ENCODE measurements at places on chromosomes 6 and 20.

GRCh38 chr6:44668976-44669934, 281.7 kb downstream of the CDC5L start:
- DNase-seq = no peak

DNA sequence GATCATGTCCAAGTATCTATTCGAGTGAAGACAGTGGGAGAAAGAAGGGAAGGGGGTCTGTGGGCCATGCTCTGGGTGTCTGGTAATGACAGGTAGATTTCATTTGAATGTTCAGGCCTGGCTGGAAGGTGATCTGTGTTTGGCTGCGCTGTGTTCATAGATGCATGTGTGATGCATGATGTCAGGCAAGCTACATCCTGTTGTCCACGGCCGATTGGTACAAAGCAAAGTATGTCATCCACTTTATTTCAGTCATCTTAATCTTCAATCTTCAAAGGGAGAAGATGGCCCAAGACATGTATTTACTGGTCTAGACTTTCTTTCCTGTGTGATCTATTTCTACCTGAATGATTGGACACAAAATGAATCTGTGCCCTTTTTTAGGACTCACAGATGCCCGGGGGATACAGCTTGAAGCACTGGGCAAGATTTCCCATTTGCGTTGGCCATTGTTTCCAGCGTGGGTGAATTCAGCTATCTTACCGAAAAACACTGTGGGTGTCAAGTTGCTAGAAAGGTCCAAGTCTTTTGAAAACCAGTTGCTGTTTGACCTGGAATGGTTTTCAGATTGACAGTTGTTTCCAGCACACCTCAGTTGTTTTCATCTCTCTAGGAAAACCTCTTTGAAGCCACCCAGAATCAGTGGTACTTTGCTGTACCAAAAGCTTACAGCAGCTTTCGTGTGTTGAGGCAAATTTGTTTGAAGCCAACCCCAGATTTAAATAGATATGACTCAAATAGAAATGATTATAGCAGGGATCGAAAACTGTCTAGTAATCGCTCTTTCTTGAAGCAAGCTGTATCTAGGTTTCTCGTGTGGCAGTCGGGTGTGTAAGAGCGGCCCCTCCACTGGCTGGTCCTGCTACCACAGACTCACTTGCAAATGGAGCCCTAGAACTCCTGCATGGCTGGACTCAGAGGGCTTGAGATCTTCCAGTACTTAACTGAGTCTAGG, 27.2 kb downstream of the DUSP22 start:
- DNase-seq = no peak

DNA sequence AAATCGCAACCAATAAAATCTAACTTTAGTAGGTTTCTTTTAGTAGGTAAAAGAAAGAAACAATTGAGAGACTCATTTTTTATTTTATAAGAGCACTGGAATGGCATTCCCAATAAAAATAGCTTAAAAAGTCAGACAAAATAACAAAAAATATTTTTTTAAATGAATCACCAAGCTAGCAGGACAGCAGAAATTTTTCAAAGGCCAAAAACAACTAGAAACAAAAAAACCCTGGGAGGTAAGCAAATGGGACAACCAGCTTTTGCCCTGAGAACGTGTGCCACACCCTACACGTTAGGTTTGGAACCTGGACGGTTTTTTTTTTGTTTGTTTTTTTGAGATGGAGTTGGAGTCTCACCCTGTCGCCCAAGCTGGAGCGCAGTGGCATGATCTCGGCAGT, 19.6 kb downstream of the GPLD1 start:
- DNase-seq = no peak

DNA sequence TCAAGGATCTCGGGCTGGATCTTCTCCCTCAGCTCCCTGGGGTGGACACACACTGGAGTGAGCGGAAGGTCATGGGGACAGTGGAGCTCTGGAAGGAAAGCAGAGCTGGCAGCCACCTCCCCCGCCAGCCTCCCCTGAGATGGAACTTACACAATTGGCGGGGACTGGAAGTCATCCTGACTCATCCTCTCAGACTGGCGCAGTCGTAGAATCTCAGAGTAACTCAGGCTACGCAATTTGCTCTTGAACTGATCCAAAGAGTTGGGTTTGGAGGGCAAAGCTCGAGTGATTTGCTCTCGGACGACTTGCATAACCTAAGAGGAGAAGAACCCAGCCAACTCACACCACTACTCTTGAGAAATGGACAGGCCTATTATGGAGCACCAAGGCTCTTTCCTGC, 34.8 kb downstream of the ELMO2 start:
- DNase-seq = no peak

DNA sequence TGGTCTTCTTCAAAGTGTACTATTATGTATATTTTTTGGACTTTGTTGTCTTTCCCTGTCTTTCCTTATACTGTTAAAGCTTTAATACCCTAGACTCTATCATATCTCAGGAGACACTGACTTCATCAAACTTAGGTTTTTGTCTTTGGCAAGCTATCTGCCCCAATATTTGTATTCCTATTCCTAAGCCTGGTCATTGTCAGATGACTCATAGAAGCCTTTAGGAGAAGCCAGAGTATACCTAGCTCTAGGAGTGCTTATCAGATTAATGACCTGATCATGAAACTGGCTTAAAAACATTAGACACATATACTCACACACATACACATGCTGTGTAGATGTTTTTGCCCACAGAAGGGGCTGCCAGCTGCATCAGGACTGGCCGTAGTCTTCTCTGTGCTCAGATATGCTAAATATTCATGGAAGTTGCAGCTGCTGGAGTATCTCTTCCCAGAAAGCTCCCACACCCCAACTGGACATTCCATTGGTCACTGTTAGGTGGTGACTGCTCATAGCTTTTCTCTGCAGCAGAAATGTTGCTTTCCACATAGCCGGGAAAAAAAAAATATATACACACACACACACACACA, 102.0 kb downstream of the ANKS1A start:
- DNase-seq = no peak

- no peak for DNase-seq
These were observed 4.6 kb downstream of the POU3F2 start for GRCh38 chr6:98838975-98839374.

DNA sequence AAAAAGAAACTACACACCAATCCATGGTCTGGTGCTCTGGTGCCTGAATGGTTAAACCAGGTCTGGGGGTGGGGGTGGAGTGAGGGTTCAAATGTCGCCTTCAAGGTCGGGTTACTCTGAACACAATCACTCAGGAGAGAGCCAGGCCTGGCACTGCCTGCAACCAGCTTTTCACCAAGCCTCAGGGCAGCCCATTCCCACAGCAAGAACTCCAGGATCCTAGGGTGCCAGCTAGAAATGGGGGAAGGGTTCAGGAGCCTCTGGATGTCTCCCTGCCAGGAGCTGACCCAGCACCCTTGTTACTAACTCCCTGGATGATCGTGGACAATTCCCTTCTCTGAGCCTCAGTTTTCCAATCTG, 6.7 kb downstream of the SDC4 start:
- DNase-seq = no peak

DNA sequence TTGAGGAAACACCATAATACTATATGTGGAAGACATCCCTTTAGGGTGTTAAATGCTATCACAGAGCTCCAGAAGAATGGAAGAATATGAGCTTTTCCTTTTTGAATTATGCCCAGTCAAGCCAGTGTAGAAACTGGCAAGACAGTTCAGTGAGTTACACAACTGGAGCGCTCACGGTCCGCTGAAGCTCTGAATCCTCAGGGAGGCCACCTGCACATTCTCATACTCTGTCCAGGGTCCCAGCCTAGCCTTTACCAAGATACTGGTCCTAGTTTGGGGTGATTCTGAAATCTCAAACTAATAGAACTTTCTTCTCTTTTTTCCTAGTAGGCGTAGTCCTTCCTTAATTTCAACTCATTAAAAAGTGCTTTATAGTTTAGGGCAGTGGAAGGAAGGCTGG, 51.3 kb downstream of the ALDH8A1 start:
- DNase-seq = no peak

DNA sequence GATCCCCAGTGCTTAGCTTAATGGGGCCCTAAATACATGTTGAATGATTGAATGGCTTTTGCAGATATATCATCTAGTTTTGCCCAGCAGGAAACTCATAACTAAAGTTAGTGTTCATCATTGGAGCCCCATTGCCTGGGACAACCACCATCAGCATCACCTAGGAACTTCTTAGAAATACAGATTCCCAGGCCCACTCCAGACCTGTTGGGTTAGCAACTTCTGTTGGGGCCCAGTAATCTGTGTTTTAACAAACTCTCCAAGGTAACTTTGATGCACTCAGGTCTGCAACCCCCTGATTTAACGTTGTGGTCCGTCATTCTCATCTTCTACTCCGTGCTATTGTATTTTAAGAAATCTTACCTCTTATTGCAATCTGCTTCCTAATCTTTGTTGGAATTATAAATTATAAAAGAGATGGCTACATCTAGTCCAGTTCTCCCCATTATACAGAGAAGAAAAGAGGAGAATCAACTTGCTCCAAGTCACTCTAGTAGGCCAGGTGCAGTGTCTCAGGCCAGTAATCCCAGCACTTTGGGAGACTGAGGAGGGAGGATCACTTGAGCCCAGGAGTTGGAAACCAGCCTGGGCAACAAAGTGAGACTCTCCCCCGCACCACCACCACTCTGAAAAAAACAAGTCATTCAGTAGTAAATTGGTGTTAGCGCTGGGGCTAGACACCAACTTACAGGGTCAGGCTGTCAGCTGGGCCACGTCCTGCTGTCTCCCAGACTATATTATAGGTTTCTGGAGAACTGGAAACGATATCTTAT, 13.7 kb downstream of the FOXP4 start:
- DNase-seq = no peak

GRCh38 chr6:40929176-40929575, 109.8 kb downstream of the UNC5CL start:
- no peak for DNase-seq

DNA sequence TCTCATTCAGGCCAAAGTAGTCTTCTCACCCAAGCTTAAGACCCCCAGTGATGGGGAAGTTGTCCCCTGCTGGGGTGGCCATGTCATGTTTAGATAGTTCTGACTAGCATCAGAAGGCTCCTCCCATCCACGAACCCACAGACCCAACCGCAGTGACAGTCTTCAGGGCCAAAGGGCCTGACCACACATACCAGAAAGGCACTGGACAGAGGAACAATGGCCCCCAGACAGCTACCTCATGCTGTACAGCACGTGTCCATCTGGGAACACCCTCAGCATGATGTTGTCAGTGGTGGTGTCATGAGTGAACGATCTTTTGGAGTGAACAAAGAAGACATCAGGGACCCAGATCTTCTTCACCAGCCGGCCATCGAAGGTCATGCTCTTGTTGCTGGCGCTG, 46.3 kb downstream of the GABRR2 start:
- no peak for DNase-seq

- no peak for DNase-seq
These were observed 83.0 kb downstream of the SOBP start for GRCh38 chr6:107572886-107573285.

DNA sequence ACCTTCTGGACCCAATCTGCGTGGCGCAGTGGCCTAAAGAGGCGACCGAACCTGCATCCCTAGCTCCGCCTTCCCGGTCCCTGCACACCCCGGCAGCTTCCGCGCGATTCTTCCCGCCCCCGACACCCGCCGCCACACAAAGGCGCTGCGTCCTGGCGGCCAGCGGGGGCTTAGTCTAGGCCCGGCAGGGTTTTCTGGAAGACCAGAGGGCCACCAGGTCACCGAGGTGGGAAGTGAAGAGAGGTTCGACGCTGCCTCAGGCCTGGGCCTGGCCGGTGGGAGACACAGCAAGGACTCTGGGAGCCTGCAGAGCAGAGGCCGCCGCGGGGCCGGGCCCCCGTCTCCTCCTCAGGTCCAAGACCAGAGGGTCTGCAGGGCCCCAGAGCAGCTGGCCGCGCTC, 154.9 kb downstream of the OR2B2 start:
- no peak for DNase-seq

DNA sequence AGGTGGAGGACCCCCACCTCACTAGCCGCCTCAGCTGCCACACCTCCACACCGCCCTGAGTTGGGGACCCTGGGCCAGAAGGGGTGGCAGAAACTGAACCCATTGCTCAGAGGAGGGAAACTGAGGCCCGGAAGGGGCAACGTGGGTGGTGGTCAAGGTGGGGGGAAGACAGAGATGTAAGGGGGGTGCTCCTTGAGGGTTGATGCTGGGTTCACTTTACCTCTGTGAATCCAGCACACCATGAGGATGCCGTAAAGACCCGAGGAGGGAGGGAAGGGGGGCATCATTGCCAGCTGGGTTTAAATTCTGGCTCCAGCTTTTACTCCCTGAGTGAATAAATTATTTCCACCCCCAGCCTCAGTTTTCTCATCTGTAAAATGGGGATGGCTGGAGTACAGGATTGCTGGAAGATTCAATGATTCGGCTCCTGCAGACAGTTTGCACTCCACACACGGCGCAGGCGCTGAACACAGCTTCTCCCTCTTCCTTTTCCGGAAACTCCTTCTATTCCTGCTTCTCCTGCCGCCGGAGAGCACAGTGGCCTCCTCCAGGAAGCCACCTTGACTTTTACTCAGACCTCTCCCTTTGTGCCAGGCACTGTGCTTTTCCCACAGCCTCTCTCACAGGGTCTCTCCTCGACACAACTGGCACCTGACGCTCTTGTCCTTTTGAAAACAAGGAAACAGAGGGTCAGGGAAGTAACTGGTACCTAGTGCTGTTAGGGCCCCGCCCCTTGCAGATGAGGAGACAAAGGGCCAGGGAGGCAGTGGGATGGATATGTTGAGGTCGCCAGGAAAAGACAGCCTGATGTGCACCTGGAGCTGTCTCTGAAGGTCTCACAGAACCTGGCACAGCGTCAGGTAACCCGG, 59.4 kb downstream of the UBE2V1 start:
- DNase-seq = no peak

DNA sequence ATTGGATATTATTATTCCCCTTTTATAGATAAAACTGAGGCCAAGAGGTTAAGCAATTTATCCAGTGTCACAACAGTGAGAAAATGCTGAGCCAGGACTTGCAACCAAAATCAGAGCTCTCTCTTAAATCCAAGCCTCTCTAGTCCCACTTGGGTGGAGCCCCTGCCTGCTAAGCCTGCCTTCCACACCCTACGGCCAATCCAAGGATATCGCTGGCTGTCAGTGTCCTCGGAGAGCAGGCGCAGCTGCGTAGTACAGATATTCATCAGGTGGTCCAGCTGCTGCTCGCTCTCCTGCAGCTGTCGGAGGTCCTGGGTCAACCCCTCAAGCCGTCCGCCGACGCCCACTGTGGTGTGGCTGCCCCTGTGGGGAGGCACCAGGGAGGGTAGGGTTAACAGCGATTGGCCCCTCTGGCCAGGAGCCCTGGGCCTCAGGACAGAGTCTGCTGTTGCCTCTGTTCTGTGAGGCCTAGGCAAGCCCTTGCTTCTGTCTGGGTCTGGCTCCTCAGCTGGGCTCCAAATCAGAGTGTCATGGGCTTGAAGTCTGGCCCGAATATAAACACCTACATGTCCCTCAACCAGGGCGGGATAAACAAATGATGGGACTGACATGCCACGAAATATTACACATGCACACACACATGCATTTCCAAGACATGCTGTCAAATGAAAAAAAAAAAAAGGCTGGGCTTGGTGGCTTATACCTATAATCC, 3.9 kb upstream of the NECAB3 start:
- DNase-seq = no peak

- DNase-seq = no peak
These were observed 271.4 kb downstream of the EYA4 start for GRCh38 chr6:133512410-133513016.

DNA sequence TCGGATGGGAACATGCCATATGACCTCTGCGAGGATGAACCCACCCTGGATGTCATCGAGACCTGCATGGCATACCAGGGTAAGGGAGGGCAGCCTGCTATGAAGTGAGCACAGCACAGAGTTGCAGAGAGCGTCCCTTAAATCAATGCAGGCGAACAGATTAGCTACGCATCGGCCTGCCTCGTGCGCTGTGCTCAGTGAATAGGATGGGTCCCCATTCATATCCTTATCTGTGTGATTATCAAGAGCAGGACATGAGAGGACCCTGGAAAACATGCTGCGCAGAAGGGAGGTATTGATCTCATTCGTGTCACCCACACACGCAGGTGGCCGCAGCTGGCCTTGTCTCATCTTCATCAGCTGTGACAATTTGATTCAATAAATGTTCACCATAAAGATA, 25.6 kb upstream of the FAM83D start:
- no peak for DNase-seq
